GM23338 (cell line): ENCODE measurements at places on chromosomes 5 and 9. TPM values are rescaled to one million over a fixed set of nuclear protein-coding genes. Genes with fewer than 3 reads are reported as not detected.

DNA sequence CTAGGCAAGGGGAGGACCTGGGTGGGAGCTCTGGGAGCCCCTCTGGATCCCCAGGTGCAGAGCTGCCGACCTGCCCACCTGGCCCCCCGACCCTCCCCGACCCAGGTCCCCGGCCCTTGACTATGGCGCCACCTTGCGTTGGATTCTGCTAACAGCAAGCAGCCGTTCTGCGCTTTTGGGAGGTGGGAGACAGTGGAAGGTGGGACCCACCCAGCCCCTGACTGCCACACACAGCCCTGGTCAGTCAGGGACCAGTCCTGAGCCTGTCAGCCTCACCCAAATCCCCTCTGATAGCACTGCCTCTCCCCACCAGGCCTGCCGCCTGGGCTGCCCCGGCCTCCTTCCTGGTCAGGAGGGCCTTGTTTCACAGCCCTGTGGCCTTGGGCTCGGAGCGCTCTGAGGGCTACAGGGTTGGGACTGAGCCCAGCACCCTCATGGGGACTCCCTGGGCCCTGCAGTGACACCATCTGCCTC lies 77.9 kb downstream of the HMCN2 start:
- peak; percentile 82 for DNase-seq
- H3K27ac ChIP-seq, result no peak overlapping the region
- H3K4me3 ChIP-seq, result no peak overlapping the region
- H3K36me3 ChIP-seq, result no peaks in the 10 kb centered on the region
- H3K4me1 ChIP-seq, result no peaks in the 10 kb centered on the region

- DNase-seq, result no peak
- no peaks in the 10 kb centered on the region for H3K36me3 ChIP-seq
- H3K27me3 ChIP-seq, result peaks cover 6% of the 10 kb centered on the region; the same call in 1 of the 2 replicates
- peaks cover 7% of the 10 kb centered on the region for H3K4me1 ChIP-seq
- no peak overlapping the region for H3K27ac ChIP-seq
Observed at GRCh38 chr5:149278451-149279210, 7.0 kb downstream of the AFAP1L1 start.

DNA sequence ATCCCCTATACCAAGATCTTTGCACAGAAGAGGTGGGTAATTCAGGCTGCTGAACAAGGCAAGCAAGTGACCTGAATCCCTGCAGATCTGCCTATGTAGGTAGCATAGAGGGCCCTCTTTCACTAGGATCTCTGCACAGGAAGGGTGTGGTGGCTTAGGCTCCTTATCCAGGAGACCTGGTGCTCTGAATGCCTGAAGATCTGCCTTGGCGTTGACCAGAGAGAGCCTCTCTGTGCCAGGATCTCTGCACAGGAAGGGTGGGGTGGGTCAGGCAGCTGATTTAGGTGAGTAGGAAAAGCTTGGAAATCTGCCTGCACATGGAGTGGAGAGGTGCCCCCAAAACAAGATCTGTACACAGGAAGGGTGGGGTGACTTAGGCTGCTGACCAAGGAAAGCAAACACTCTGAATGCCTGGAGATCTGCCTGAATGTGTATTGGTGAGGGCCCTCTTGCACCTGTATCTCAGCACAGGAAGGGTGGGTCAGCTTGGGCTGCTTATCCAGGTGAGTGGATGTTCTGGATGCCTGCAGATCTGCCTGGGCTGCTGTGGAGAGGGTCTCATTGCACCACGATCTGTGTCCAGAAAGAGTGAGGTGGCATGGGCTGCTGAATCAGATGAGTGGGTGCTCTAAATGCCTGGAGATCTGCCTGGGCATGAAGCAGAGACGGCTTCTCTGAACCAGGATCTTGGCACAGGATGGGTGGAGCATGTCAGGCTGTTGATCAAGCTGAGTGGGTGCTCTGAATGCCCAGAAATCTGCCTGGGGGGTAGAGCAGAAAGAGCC lies 365.9 kb downstream of the DMAC1 start:
- DNase-seq, result no peak
- H3K36me3 ChIP-seq, result no peaks in the 10 kb centered on the region
- no peaks in the 10 kb centered on the region for H3K4me1 ChIP-seq
- no peaks in the 10 kb centered on the region for H3K27me3 ChIP-seq
- H3K27ac ChIP-seq, result no peak overlapping the region

GRCh38 chr5:56840597-56840996 lies 25.2 kb downstream of the MAP3K1 start:
- no peak for DNase-seq
- H3K27ac ChIP-seq, result no peak overlapping the region
- H3K27me3 ChIP-seq, result no peaks in the 10 kb centered on the region
- no peaks in the 10 kb centered on the region for H3K36me3 ChIP-seq
- H3K4me3 ChIP-seq, result no peak overlapping the region

GRCh38 chr9:4630836-4631235 lies 31.3 kb upstream of the PLPP6 start:
- no peak overlapping the region for H3K27ac ChIP-seq
- no peaks in the 10 kb centered on the region for H3K27me3 ChIP-seq
- peaks cover 22% of the 10 kb centered on the region; the same call in 1 of the 2 replicates for H3K4me1 ChIP-seq
- no peak overlapping the region for H3K4me3 ChIP-seq

DNA sequence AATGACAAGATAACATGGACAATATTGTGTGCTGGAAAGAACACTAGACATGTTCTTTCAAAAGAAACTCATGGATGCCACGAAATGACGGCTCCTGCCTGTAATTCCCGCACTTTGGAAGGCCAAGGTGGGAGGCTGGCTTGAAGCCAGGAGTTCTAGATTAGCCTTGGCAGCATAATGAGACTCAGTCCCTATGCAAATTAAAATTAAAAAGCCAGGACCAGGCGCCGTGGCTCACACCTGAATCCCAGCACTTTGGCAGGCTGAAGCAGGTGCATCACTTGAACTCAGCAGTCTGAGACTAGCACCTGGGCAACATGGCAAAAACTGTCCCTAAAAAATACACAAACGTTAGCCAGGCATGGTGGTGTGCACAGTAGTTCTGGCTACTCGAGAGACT lies 814.2 kb downstream of the BRINP1 start:
- no peak overlapping the region for H3K27ac ChIP-seq
- DNase-seq, result no peak
- no peaks in the 10 kb centered on the region for H3K27me3 ChIP-seq
- no peaks in the 10 kb centered on the region for H3K36me3 ChIP-seq
- no peak overlapping the region for H3K4me3 ChIP-seq
- no peaks in the 10 kb centered on the region for H3K4me1 ChIP-seq

SLCO4C1 gene
- total RNA-seq, result 6.7 and 7.8 TPM in 2 replicates

DMGDH gene
- total RNA-seq, result 0.52 TPM in 1 of 2 replicates, not detected in the other

PRLR gene
- total RNA-seq, result 1.4 and 2.2 TPM in 2 replicates

IFNA13 gene
- not detected in 2 replicates for total RNA-seq
